Stimulated activated CD8-positive, alpha-beta memory T cell treated with anti-CD3 and anti-CD28 coated beads, Interleukin-7, amount 100 ng/mL, for 4 hours (primary cell): ENCODE measurements at places on chromosomes 11 and 22.

DNA sequence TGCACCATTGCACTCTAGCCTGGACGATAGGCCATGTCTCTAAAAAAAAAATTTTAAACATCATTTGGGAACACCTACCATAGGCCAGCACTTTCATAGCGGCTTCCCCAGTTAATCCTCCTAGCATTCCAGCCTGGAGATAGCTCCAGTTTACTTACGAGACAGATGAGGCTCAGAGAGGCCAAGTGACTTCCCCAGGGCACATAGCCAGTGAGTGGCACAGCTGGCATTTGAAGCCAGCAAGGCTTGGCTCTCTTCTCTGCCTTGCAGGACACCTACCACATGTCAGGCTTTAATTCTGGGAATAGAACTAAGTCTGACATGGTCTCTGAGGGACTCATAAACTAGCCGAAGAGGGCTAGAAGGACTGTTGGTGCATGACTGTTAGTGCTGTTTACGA is 4.9 kb upstream of the TAGLN start:
- no peak for DNase-seq

GRCh38 chr11:64207256-64208085 is 950 bp downstream of the FERMT3 start:
- DNase-seq, result peak; percentile 83

DNA sequence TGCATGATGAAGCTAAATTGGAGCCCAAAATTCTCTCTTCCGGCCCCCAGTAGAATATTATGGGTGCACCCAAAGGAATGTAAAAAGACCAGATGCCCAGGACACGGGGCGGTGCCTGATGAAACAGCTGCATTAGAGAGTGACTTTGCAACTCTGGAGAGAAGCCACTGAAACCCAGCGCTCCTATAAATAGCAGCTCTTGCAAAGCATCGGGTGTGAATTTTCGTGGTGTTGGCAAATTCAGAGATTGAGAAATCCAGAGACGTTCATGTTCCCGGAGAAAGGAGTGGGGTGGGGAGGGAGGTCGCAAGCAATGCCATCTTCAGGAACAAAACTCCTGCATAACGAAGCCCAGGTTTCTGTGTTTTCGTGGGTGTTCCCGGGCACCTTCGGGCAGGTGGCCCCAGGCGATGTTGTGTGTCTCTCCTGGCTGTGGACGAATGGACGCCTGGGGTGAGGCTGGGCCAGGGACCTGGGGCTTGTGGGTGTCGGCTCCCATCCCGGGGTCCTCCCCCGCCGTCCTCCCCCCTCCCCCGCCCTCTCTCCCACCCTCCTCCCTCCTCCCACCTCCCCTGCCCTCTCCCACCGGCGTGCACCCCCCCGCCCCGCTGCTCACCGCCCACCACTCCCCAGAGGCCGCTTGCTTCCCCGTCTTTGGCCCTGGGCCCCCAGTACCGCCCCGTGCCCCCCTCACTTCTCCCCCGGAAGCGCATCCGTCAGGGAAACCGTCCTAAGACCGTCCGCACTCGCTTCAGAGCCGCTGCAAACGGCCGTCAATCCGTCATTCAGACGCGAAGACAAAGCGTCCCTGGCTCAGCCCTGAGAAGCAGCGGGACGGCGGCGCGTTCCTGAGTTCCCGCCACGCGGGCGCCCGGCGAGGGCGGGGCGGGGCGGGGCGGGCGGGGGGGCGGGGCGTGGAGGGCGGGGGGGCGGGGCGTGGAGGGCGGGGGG is 26.7 kb upstream of the TOLLIP start:
- peak; percentile 41 for DNase-seq

GRCh38 chr22:22773427-22773826 is 114.2 kb upstream of the IGLL5 start:
- DNase-seq, result no peak

GRCh38 chr11:128158860-128159259 is 428.5 kb downstream of the ETS1 start:
- no peak for DNase-seq

- no peak for DNase-seq
Measured at GRCh38 chr22:47082505-47082904, 320.1 kb downstream of the TBC1D22A start.

DNA sequence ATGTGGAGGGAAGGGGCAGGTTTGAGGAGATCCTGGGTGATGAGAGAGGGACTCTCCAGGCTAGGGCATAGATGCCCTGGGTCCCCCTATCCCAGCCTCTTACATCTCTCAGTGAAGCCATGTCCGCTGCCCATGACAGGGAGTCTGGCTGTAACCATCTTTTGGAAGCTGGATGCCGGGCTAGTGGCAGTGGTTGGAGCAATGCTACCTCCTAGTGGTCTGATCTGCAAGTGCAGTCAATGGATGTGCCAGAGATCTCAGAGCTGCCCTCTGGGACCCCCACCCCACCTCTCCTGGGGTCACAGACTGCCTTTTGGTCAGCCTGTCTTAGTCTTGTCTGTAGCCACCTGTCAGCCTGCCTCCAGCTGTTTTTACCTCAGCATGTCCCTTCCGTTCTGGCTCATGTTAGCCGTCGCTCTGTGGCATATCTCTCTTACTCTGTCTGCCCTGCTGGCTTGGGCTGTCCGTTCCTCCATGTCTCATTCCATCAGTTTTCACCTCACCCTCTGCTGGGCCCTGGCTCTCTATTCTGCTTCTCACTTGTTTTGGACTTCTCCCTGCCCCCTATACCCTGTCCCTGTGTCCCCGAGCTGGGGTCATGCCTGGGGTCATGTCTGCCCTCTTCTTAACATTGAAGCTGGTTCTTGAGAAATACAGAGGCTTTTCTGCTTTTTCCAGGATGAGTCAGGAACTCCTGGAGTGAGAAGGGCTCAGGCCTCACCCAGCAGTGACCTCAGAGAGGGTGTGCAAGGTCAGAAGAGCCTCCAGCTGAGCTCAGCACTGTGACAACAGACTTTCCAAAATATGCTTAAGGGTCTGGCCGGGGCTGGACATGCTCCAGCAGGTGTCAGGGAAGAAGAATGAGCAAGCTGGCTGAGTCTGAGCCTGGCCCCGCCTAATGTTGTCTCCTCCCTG is 52.0 kb upstream of the THY1 start:
- peak; percentile 14 for DNase-seq

DNA sequence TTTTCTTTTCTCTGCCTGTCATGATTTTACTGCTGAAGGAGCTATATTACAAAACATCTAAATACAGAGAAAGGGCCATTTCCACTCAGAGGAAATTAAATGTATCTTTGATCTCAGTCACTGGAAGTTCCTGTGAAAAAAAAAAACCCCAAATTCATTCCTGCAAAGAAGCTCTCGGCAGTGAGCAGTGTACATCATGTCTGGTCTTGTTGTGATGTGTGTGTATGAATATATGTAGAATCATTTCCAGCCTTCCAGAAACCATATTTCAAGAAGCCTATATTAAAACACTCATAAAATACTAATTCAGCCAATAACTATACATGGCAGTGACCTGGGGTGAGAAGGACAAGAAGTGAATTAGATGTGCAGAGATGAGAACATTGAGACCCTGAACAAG is 393.2 kb upstream of the TENM4 start:
- DNase-seq, result no peak

- DNase-seq, result peak; percentile 52
Measured at GRCh38 chr22:36156515-36157419, 3.8 kb downstream of the APOL3 start.

- DNase-seq, result no peak
Measured at GRCh38 chr22:26953012-26953883, 295.9 kb downstream of the MIAT start.

DNA sequence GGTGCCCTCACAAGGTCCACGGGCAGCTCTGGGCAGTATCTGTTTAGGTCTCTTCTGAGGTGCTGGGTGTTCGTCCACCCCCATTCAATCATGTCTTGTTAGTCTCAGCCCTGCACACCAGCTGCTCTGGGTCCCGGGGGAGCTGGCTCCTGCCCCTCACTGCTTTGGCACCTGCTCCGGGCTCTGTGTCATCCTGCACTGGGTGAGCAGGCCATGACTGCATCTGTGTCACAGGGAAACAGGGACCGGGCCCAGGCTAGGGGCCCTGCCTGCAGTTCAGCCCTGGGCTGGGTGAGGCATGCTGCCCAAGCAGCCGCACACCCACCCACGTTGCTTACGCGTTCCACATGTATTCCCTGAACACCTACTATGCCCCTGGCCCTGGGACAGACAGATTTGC is 43.9 kb downstream of the ELFN2 start:
- no peak for DNase-seq

GRCh38 chr11:6646918-6647679 is 8.5 kb downstream of the DCHS1 start:
- no peak for DNase-seq

GRCh38 chr11:113021111-113021510 is 59.9 kb downstream of the NCAM1 start:
- DNase-seq, result no peak

- DNase-seq, result no peak
Measured at GRCh38 chr11:8239040-8239439, 24.6 kb downstream of the LMO1 start.
